Naive thymus-derived CD8-positive, alpha-beta T cell (primary cell): ENCODE measurements at places on chromosomes 5 and 9. TPM values are rescaled to one million over a fixed set of nuclear protein-coding genes. Genes with fewer than 3 reads are reported as not detected.

GRCh38 chr5:88539026-88539425 is 270.4 kb upstream of the TMEM161B start:
- peaks cover 2% of the 10 kb centered on the region for H3K36me3 ChIP-seq
- H3K27ac ChIP-seq: no peak overlapping the region
- DNase-seq: no peak
- no peaks in the 10 kb centered on the region for H3K4me1 ChIP-seq

DNA sequence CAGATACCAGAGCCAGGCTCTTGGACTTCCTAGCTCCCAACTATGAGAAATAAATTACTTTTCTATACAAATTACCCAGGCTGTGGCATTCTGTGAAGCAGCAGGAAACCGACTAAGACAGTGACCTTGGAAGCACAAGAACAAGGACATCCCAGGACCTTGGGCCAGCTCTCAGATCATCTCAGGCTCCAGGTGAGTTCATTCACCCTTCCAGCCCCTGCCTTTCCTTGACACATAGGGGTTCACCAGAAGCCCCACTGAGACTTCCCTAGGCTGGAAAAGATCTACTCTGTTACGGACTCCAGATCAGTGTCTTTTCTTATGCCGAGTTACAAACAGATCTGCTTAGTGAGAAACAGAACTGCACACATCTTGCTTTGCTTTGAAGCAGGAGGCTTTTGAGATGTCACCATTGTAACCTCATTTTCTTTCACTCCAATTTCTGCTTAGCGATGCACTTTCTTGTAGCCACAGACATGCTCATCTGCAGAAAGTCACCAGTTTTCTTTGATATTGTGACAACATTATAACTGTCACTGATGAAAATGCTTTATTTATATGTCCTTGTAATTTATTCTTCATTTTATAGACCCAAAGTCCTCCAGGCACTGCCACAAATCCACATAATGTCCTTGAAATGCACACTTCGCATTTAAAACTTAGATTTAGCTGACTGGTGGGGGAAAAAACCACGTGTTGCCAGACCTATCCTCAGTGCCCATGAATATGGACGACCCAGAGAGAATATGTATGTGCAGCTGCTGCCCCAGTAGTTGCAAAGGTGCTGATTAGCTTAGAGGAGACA is 8.1 kb downstream of the CD180 start:
- H3K27me3 ChIP-seq: no peaks in the 10 kb centered on the region
- no peak for DNase-seq
- no peaks in the 10 kb centered on the region for H3K36me3 ChIP-seq
- H3K27ac ChIP-seq: peak overlapping the region; percentile 73
- peak overlapping the region; percentile 38 for H3K4me3 ChIP-seq

GRCh38 chr5:76622973-76623596 is at the start of gene F2RL2:
F2RL2 (minus strand) TSS chr5:76623403; CDS start chr5:76623230, 173 bp downstream.
- no peak for DNase-seq
- no peak within 1 kb of the TSS for H3K27ac ChIP-seq
- peaks cover 29% of the 10 kb centered on the region for H3K4me1 ChIP-seq
- H3K36me3 ChIP-seq: peaks cover 12% of the 10 kb centered on the region
- no peaks in the 10 kb centered on the region for H3K27me3 ChIP-seq

PIK3R1 gene
- total RNA-seq: 98.3 TPM

GRCh38 chr5:169157064-169157463 is 143.9 kb downstream of the SLIT3 start:
- H3K4me1 ChIP-seq: no peaks in the 10 kb centered on the region
- no peak overlapping the region for H3K4me3 ChIP-seq
- no peak overlapping the region for H3K27ac ChIP-seq
- no peaks in the 10 kb centered on the region for H3K27me3 ChIP-seq
- H3K36me3 ChIP-seq: peaks cover 18% of the 10 kb centered on the region

FAM200C gene
- total RNA-seq: 0.47 TPM

SV2C gene
- not detected for total RNA-seq

RAB3C gene
- not detected for total RNA-seq

ELAVL2 gene
- total RNA-seq: not detected

- peaks cover 2% of the 10 kb centered on the region for H3K36me3 ChIP-seq
- no peak overlapping the region for H3K4me3 ChIP-seq
- no peaks in the 10 kb centered on the region for H3K4me1 ChIP-seq
- peaks cover 15% of the 10 kb centered on the region for H3K27me3 ChIP-seq
Observed at GRCh38 chr9:38445154-38446043, 21.1 kb upstream of the IGFBPL1 start.

CCL21 gene
- total RNA-seq: not detected

GRCh38 chr9:93244510-93245436 is 60.8 kb downstream of the WNK2 start:
- peaks cover 2% of the 10 kb centered on the region for H3K27me3 ChIP-seq
- H3K4me1 ChIP-seq: no peaks in the 10 kb centered on the region
- H3K36me3 ChIP-seq: no peaks in the 10 kb centered on the region
- no peak overlapping the region for H3K4me3 ChIP-seq
